ENCODE measurements at places on chromosomes 1 and 21.

DNA sequence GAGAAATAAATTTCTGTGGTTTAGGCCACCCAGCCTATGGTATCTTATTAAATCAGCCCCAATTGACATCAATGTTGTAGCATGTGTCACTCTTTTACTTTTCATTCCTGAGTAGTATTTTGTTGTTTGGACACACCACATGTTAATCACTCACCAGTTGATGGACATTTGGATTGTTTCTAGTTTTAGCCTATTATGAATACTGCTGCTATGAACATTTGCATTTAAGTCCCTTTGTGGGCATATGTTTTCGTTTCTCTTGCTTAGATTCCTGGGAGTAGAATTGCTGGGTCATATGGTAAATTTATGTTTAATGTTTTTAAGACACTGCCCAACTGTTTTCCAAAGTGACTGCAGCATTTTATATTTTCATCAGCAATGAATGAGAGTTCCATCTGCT lies 50.2 kb upstream of the NUF2 start:
- DNase-seq, result no peak

DNA sequence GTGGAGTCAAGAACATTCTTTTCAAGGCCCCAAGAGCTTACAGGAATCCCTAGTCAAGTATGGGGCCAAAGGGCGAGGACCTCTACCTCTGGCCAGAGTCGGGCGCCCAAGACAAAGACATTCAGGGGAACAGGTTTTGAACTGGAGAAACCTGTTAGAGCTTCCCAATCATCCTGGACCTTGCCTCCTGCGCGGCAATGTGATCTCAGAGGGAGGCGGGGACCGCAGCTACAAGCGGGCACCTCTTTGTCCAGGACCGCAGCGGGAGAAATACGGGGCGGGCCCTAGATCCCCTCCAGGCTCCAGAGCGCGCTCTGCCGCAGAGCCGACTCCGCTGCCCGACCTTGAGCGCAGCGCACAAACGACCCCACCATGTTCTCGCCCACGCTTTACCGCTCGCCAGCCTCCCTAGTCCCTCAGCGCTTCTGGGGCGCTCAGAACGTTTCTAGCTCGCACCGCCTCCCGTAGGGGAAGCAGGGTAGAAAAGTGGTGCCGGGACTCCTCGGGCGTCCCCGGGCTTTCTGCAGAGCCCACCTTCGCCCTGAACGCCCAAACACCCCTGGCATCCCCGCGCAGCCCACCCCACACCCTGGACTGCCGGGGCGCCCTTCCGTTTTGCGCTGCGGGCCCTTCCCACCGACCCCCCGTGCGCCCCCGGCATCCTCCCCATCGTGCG lies 28.1 kb downstream of the RABIF start:
- DNase-seq, result peak; percentile 43

GRCh38 chr1:196464480-196464941 lies 143.7 kb downstream of the KCNT2 start:
- no peak for DNase-seq

DNA sequence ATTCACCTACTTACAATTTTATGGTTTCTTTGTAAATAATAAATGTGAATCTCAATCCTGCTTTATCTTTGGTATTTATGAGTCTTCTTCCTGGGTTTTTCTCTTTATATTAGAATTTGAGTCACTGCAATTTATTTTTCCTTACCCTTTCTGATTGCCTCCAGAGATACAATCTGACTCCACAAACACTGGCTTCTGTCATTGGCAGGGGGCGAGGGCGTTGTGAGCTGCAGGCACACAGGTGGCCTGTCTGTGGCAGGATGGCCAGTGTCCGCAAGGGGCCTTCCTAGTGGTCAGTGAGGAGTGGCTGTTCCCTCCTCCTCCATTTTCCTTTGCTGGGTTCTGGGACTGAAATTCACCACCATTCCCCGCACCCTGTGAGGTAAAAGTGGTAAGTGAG lies 2.0 kb upstream of the MTARC1 start:
- no peak for DNase-seq

DNA sequence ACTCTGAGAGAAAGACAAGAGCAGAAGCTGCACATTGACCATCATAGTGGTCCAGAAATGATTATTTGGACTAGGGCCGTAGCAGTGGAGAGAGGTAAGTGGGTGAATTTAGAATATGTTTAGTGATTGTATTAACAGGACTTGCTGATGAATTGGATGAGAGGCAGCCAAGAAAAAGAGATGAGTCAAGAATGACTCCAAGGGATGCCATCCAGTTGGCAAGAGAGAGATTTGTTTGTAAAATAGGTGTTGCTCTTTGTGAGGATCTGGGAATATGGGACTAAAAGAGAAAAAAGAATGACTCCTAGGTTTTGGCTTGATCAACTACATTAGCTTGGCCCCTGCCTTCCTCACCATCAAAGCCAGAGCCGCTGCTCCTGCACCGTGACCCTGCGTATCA lies 54.2 kb upstream of the ARTN start:
- DNase-seq, result no peak

- no peak for DNase-seq
These were observed 14.1 kb downstream of the TTC3 start for GRCh38 chr21:37087188-37087587.

- no peak for DNase-seq
These were observed 105.9 kb downstream of the KCNK1 start for GRCh38 chr1:233719655-233720341.

GRCh38 chr1:183604038-183604808 lies 14.0 kb upstream of the NCF2 start:
- DNase-seq, result no peak

DNA sequence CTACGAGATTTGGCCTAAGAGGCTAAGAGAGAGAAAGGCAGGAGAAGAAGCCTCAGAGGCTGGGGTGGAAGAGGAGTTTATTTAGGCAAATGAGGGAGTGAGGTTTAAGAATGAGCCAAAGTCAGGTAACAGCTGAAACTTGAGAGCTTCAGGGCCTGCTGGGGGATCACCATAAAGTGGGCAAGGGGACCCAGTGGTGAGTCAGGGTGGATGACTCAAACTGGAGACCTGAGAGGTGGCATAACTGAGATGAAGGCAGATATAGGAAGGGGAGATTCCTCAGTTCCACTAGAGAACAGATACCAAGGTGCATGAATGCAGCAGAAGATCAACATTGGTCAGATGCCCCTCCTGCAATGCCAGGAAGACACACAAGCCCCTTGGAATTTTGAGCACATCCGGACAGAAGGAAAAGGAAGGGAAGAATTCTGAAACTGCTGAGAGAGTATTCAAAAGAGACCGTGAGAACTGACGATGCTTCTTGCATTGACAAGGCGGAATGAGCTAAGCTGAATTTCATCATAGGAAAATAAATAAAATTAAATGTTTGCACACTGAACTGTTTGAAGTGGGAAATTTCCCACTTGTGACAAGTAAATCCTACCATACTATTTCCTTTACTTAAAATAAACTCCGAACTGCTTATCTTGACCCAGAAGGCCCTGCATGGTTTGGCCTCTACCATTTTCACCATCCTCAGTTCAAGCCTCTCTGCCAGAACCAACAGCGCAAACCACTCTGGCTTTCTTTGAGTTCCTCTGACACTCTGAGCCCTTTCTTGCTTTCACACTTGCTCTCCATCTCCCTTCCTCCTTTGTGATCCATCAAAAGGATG lies 94.1 kb downstream of the NMNAT2 start:
- DNase-seq, result no peak

DNA sequence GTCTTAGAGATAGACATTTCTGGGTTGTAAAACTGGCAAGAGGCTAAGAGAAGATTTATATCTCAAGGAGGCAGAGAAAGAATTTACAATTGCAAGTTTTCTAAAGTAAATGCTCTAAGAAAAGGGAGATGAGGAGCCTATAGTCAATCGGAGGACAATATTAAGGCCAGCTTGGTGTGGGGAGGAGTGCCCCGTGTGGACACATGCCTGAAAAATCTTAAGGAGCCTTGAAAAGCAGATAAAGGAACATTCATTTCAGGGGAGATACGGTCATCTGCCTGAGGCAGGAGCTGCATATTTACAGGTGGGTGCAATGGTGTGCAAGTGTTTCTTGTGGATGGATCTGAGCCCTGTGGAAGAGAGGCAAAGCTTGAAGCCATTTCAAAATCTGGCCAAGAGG lies 25.6 kb downstream of the FCRL2 start:
- DNase-seq, result no peak

DNA sequence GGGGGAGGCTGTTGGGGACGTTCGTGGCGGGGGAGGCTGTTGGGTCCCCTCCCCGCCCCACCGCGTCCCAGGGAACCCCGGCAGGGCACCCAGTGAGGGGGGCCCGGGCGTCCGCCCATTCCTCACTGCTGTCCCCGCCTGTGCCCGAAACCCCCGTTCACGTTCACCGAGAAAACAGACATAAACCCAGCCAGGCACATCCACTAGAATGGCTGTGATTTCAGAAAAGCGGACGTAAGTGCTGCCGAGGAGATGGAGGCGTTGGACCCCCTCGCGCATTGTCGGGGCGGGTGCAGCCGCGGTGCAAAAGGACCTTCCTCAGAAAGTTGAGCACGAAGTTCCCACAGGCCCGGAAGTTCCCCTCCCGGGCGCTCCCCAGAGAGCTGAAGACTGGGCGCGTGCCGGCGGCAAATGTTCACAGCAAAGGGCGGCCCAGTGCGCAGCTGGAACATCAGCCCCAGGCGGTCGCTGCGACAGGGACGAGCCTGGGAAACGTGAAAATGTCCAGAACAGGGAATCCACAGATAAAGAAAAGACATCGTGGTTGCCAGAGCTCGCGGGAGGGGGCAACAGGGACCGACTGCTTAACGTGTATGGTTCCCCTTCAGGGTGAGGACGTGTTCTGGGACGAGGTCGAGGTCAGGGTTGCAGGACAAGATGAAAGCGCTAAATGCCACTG lies 18.5 kb upstream of the SAMD11 start:
- no peak for DNase-seq

- no peak for DNase-seq
These were observed 278.3 kb downstream of the KCTD3 start for GRCh38 chr1:215845234-215845891.

- DNase-seq, result no peak
These were observed 49.1 kb upstream of the APOBEC4 start for GRCh38 chr1:183702087-183702812.

GRCh38 chr1:172719694-172720138 lies 60.8 kb downstream of the FASLG start:
- no peak for DNase-seq

DNA sequence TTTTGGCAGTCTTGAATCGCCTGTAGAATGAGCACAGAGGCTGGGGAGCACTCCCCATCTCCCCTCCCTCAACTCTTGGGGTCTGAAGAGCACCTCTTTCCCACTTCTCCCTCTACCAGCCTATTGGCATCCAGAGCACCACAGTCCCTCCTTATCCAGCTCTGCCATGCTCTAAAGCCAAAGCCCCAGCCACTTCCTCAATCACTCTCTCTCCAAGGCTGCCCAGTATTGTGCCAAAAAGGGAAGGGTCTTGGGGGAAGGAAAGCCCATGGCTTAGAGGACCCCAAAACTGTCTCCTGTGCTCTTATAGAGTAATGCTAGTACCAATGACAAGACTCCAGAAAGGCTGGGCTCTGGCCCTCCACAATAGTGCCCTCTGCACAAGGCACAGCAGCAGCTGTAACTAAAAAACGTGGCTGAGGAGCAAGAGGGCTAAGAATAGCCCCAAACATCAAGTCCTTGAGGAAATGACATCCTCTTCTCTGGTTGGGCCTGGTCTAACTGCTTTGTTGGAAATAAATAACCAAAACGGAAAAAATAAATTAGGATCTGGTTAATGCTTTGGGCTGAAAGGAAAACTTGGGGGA lies 28.4 kb downstream of the SLC27A3 start:
- DNase-seq, result no peak

- DNase-seq, result no peak
These were observed 25.2 kb upstream of the AGO1 start for GRCh38 chr1:35857830-35858229.

- DNase-seq, result no peak
These were observed at the start of gene SHISA4 for GRCh38 chr1:201888282-201889089. Gene SHISA4, plus strand, starts transcription at chr1:201888898. Its CDS starts 97 bp downstream, at chr1:201888995.

GRCh38 chr1:118093017-118093416 lies 92.0 kb downstream of the SPAG17 start:
- DNase-seq, result no peak

DNA sequence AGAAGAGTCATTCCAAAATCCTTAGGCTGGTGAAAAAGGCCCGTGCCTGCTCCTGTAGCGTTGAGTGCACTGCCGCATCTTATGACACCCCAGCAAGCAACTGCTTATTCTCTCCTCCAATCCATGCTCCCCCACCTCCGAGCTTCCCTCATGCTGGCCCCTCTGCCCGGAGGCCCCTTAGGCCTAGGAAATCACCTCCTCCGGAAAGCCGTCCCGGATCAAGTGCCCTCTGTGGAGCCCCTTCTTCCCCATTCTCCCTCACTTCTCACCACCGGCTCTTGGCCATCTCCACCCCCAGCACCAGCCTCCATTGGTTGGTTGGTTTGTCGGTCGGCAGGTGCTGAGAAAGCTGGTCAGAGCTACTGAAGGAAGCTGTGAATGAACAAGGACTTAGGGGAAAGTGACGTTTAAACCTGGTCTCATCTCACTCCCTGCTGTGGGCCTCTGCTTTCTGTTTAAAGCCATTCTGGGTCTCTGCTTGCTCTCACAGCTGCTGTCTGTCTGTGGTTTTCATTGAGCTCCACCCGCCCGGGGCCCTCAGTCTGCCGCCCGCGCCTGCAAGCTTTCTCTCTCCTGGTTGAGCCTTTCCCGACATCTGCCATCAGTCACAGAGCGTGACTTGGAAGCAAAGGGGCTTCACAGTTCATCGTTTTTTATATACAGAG lies 122.2 kb downstream of the KCNN3 start:
- peak; percentile 62 for DNase-seq

GRCh38 chr1:99645699-99646531 lies at the start of gene PALMD:
Gene PALMD, plus strand, starts transcription at chr1:99646113. Its CDS starts 205 bp downstream, at chr1:99646318.
- no peak for DNase-seq

GRCh38 chr1:109876617-109877316 lies 33.9 kb upstream of the CSF1 start:
- no peak for DNase-seq

GRCh38 chr1:235093696-235094592 lies 34.7 kb downstream of the TOMM20 start:
- peak; percentile 89 for DNase-seq

GRCh38 chr21:41147979-41148355 lies 20.0 kb upstream of the BACE2 start:
- no peak for DNase-seq

GRCh38 chr21:15446223-15446622 lies 283.6 kb upstream of the USP25 start:
- no peak for DNase-seq

Data from activated naive CD8-positive, alpha-beta T cell treated with anti-CD3 and anti-CD28 coated beads, Interleukin-2, amount 50 U/mL, for 24 hours (primary cell).